ENCODE measurements at places on chromosomes 3 and 15. TPM values are rescaled to one million over a fixed set of nuclear protein-coding genes. Genes with fewer than 3 reads are reported as not detected.

DNA sequence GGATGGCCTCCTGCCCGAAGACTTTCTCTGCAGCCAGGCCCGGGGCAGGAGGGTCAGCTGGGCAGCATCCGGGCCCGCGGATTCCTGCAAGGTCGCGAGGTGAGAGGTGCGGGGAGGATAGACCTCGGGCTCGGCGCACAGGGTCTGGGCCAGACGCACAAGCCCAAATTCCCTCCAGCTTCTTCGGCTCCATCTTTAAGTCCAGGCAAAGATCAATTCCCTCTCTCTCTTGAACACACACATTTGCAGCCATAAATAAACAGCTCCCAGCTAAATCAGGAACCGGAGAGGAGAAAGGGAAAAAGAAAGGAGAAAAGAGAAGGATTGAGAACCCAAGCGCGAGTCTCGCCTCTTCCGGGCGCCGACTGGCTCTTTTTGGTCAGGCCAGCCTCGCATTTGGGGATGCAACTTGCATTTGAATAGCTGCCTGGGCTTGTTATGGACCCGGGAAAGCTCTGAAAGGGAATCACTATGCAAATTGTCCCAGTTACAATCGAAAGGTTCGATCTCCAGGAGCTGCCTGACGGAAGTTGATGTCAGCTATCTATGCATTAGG lies 14.5 kb upstream of the ONECUT1 start:
- H3K27ac ChIP-seq, result no peak overlapping the region
- no peak for DNase-seq
- peak overlapping the region; percentile 6 for H3K4me3 ChIP-seq
- no peaks in the 10 kb centered on the region for H3K4me1 ChIP-seq
- H3K27me3 ChIP-seq, result peaks cover 73% of the 10 kb centered on the region
- no peaks in the 10 kb centered on the region for H3K36me3 ChIP-seq

Gene CHRNA3
- total RNA-seq, result not detected

Gene ACSBG1
- not detected for total RNA-seq

- no peaks in the 10 kb centered on the region for H3K36me3 ChIP-seq
- no peak overlapping the region for H3K27ac ChIP-seq
- no peak for DNase-seq
- H3K4me3 ChIP-seq, result no peak overlapping the region
- no peaks in the 10 kb centered on the region for H3K4me1 ChIP-seq
Measured at GRCh38 chr15:67724691-67725375, 100.5 kb upstream of the SKOR1 start.

- H3K4me3 ChIP-seq, result no peak overlapping the region
- H3K27me3 ChIP-seq, result peaks cover 16% of the 10 kb centered on the region
- no peaks in the 10 kb centered on the region for H3K36me3 ChIP-seq
- no peaks in the 10 kb centered on the region for H3K4me1 ChIP-seq
Measured at GRCh38 chr3:46724424-46724823, 6.8 kb upstream of the PRSS50 start.

Gene TTLL13
- not detected for total RNA-seq

Gene ACOX2
- total RNA-seq, result 17.8 TPM

DNA sequence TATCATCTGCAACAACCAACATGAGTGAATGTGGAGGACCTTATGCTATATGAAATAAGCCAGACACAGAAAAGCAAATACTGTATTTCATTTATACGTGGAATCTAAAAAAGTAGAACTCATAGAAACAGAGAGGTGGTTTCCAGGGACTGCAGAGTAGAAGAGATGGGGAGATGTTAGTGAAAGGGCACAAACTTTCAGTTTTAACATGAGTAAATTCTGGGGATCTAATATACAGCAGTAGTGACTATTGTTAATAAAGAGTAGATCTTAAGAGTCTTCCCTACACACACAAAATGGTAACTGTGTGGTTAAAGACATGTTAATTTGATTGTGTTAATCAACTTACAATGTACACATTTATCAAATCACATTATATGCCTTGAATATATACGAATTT lies 20.9 kb upstream of the MELTF start:
- no peak overlapping the region for H3K27ac ChIP-seq
- no peaks in the 10 kb centered on the region for H3K4me1 ChIP-seq
- no peaks in the 10 kb centered on the region for H3K27me3 ChIP-seq

GRCh38 chr3:34073961-34074360 lies 275.5 kb downstream of the PDCD6IP start:
- DNase-seq, result no peak
- H3K4me1 ChIP-seq, result no peaks in the 10 kb centered on the region
- no peaks in the 10 kb centered on the region for H3K27me3 ChIP-seq
- H3K4me3 ChIP-seq, result no peak overlapping the region

GRCh38 chr3:126438186-126438585 lies 37.5 kb downstream of the ZXDC start:
- peaks cover 2% of the 10 kb centered on the region for H3K36me3 ChIP-seq
- H3K27me3 ChIP-seq, result no peaks in the 10 kb centered on the region
- no peak for DNase-seq
- no peak overlapping the region for H3K27ac ChIP-seq

GRCh38 chr3:157938154-157938779 lies 168.0 kb downstream of the SHOX2 start:
- H3K27me3 ChIP-seq, result no peaks in the 10 kb centered on the region
- H3K4me3 ChIP-seq, result no peak overlapping the region
- no peaks in the 10 kb centered on the region for H3K4me1 ChIP-seq
- H3K36me3 ChIP-seq, result no peaks in the 10 kb centered on the region

GRCh38 chr3:3074551-3075257 lies 35.5 kb downstream of the IL5RA start:
- no peaks in the 10 kb centered on the region for H3K27me3 ChIP-seq
- H3K4me1 ChIP-seq, result no peaks in the 10 kb centered on the region
- H3K27ac ChIP-seq, result no peak overlapping the region
- H3K36me3 ChIP-seq, result no peaks in the 10 kb centered on the region
- H3K4me3 ChIP-seq, result no peak overlapping the region

All from IMR-90 (cell line).